ENCODE measurements at places on chromosomes 3 and 15. TPM values are rescaled to one million over a fixed set of nuclear protein-coding genes. Genes with fewer than 3 reads are reported as not detected.

SEC22C gene
- 19.6 TPM for polyA plus RNA-seq

CACNA2D2 gene
- polyA plus RNA-seq, result 4.3 TPM

SPINK8 gene
- polyA plus RNA-seq, result not detected

PDZRN3 gene
- polyA plus RNA-seq, result 69.6 TPM

GOLGA8G gene
- polyA plus RNA-seq, result 0.13 TPM

RAB5A gene
- polyA plus RNA-seq, result 35.4 TPM

CTXN2 gene
- polyA plus RNA-seq, result not detected

UBAP1L gene
- 4.8 TPM for polyA plus RNA-seq

DUOX1 gene
- polyA plus RNA-seq, result 2.9 TPM

RAB6B gene
- polyA plus RNA-seq, result 10.7 TPM

DAZL gene
- polyA plus RNA-seq, result not detected

CLN6 gene
- 19.5 TPM for polyA plus RNA-seq

MST1R gene
- 2.4 TPM for polyA plus RNA-seq

SH3GL3 gene
- polyA plus RNA-seq, result 6.5 TPM
